Astrocyte (in vitro differentiated cells and primary cell): ENCODE measurements at places on chromosomes 6 and 20.
A peak's percentile ranks its signal among the peaks of the same experiment; 100 is the strongest.

GRCh38 chr6:36519352-36519751 is 27.9 kb downstream of the STK38 start:
- no peak for DNase-seq

GRCh38 chr6:74931558-74931957 is 274.3 kb downstream of the COL12A1 start:
- peak; percentile 90 for DNase-seq

- peak; percentile 20 for DNase-seq
Observed at GRCh38 chr6:25418454-25419052, 139.4 kb downstream of the CARMIL1 start.

DNA sequence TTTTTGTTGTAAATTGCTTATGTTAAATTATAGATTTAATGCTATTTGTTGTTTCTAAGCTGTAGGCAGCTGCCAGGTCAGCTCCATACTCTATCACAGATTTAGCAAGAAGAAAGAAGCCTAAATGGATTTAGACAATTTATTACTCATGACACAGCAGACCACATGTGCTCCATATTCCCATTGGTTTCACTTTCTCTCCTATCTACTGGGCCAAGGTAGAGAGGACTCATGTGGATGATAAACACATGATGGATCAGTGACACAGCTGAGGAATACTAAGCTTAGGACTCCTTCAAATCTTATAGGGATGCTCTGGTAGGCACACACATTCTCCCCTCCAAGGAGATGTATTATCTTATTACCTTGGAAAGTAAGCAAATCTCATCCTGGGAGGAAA is 553.0 kb upstream of the ADGRB3 start:
- DNase-seq, result no peak

GRCh38 chr20:33644313-33645071 is 17.6 kb upstream of the C20orf144 start:
- no peak for DNase-seq
